Stimulated activated CD8-positive, alpha-beta memory T cell treated with anti-CD3 and anti-CD28 coated beads, Interleukin-4, amount 100 ng/mL, for 1 hour (primary cell): ENCODE measurements at places on chromosomes 1 and 21.

DNA sequence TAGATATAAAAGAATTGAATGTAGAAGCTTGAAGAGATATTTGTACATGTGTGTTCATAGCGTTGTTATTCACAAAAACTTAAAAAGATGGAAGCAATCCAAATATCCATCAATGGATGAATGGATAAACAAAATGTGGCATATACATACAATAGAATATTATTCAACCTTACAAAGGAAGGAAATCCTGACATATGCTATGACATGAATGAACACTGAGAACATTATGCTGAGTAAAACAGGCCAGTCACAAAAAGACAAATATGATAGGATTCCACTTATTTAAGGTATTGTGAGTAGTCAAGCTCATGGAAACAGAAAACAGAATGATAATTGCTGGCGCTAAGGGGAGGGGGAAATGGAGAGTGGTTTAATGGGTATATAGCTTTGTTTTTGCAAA is 47.0 kb upstream of the DYRK1A start:
- DNase-seq, result no peak

GRCh38 chr1:18908911-18909771 is 6.8 kb upstream of the ALDH4A1 start:
- DNase-seq, result no peak

- DNase-seq, result no peak
Observed at GRCh38 chr1:116477429-116477828, 93.4 kb downstream of the CD58 start.

GRCh38 chr1:212678456-212679410 is 20.9 kb downstream of the BATF3 start:
- no peak for DNase-seq

DNA sequence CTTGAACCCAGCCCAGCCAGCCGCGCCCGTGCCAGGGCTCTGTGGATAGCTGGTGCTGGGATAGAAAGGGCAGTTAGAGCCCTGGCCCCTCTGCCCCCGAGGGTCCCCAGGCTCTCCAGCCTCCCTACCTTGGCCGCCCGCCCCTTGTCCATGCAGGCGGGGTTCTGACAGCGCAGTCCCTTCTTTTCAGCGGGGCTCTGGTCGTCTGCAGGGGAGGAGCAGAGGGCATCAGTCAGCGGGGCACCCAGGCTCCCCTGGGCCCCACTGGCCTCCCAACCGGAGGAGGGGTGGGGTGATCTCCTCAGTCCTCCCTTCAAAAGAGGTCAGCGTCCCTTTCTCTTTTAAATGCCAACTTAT is 4.9 kb upstream of the PLEKHG5 start:
- DNase-seq, result no peak

DNA sequence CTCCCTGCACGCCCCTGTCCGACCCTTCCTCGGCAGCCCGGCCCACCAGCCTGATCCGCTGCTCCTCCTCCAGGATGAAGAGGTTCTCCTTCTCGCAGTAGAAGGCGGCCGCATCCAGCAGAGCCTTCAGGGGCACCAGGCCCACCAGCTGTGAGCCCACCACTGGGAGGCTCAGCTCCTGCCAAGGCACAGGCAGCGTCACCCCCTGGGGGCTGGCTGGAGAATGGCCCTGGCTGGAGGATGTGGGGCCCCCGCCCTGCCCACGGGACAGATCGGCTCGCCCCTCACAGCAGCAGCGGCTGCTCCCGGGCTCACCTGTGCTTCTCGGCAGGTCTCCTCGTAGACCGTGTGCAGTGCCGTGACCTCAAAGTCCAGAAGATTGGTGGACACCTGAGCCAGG is 5.3 kb downstream of the FTCD start:
- no peak for DNase-seq

GRCh38 chr1:104987210-104987609 is 1237.5 kb downstream of the AMY1C start:
- no peak for DNase-seq

GRCh38 chr1:42379794-42380585 is 602 bp upstream of the RIMKLA start:
- DNase-seq, result no peak

DNA sequence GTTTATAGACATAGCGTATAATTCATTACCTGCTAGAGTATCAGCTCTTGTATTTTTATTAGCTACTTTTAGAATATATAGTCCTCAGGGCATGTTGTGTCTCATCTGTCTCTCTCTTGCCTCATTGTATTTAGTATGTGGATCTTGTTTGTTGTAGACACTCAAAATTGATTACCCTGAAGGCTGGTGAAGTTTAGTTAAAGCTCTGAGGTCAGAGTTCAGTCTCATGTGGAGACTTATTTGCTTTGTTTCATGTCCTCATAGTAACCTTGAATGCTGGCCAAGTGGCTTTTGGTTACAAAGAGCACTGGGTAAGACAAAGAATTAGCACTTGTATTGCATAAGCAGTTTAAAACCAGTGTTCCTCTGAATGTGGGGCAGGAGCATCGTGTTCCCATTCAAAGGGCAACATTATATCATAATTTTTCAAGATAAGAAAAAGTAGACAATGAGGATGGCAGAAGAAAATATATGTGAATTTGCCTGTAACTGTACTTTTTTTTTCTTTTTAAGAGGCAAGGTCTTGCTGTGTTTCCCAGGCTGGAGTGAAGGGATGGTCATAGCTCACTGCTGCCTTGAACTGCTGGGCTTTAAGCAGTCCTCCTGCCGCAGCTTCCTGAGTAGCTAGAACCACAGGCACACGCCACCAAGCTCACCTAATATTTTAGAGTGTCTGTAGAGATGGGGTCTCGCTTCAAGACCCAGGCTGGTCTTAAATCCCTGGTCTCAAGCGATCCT is 17.4 kb downstream of the CNST start:
- no peak for DNase-seq

DNA sequence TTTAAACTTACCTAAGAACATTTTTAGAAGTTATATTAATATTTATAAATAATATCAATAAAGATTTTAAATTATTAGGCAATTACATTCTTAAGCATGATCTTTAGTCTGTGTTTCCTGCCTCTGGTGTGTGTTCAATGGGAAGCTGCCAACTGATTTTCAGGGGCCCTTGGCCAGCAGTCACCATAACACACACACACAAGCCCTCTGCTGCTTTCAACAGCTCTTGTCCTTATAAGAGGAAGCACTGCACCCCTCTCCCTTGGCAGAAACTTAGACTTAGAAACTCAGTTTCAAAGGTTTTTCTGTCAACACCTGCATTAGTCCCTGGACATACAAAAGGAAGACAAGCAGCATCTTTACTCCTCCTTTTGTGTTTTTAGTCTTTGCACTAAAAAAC is 81.4 kb downstream of the VAV3 start:
- no peak for DNase-seq

DNA sequence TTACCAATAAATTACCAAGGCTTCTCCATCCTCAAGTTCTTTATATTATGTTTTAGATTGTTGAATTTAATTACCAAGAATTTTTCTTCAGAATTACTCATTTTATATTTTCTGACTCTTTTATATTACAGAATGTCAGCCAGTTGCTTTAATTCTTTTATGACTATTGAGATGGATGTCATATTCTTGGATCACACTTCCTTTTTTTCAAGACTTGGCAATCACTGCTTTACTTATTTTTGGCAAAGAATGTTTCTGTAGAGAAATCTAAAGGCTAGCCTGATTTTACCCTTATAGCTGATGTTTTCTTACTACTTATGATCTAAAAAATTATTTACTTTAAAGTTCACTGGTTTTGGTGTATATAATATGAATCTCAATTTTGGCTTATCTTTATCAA is 721.1 kb upstream of the TMPRSS15 start:
- no peak for DNase-seq

DNA sequence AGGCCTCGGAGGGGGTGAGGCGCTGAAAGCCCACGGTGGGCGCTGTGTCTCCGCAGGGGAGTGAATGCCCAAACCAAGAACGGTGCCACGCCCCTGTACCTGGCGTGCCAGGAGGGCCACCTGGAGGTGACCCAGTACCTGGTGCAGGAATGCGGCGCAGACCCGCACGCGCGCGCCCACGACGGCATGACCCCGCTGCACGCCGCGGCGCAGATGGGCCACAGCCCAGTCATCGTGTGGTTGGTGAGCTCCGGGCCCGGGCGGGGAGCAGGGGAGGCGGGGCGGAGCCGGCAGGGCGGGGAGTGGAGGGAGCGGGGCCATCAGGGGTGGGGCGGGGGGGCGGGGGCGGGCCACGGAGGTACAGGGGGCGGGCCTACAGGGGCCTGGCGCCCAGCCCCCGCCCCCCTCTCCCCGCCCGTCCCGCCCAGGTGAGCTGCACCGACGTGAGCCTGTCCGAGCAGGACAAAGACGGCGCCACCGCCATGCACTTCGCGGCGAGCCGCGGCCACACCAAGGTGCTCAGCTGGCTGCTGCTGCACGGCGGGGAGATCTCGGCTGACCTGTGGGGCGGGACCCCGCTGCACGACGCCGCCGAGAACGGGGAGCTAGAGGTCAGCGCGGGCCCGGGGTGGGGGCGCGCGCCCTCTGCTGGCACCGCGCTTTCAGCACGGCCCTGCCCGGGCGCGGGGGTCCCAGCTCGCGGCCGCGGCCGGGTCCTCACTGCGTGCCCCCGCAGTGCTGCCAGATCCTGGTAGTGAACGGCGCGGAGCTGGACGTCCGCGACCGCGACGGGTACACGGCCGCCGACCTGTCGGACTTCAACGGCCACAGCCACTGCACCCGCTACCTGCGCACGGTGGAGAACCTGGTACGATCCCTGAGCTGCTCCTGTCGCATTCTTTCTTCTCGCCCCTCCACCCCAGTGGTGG is 15.9 kb downstream of the ESPN start:
- DNase-seq, result peak; percentile 52

GRCh38 chr1:7106442-7107108 is 321.3 kb downstream of the CAMTA1 start:
- no peak for DNase-seq

GRCh38 chr1:215526147-215526845 is 40.8 kb upstream of the KCTD3 start:
- no peak for DNase-seq

DNA sequence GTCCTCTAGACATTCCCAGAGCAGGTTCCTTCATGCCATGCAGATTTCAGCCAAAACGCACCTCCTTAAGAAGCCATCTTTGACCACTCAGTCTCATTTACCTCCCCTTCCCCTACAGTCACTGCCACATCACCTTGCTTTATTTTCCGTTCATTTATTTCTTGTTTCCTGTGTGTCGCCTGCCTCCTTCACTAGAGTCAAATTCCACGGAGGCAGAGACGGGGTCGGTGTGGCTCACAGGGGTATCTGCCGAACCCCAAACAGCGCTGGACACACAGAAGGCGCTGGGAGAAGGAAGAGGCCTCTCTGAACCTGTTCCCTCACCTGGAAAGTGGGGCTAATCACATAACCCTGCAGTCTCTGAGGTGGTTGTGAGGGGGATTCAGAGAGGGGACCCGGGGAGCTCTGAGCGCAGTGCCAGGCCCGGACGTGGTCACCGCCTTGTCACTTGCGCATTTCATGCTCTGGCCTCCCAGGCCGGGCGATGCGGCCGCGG is 23.6 kb upstream of the DMBX1 start:
- DNase-seq, result no peak

- no peak for DNase-seq
Observed at GRCh38 chr1:71364236-71364635, 283.4 kb upstream of the ZRANB2 start.

DNA sequence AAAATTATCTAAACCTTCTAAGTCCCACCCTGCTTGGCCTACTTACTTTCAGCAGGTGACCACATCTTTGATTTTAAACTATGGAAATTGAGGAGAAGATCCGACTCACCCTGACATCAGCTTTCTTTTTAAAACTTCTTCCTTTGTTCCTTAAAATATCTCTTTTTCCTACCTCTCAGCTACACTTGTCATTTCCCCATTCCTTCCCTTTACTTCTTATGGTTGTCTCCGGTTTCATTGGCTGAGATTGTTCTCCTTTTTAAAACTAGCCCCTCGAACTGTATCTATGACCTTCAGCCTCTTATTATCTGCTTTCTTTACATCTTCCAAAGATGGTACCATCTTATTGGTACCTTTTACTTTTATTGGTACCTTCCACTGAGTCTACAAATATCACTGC is 87.8 kb upstream of the NRIP1 start:
- DNase-seq, result no peak

DNA sequence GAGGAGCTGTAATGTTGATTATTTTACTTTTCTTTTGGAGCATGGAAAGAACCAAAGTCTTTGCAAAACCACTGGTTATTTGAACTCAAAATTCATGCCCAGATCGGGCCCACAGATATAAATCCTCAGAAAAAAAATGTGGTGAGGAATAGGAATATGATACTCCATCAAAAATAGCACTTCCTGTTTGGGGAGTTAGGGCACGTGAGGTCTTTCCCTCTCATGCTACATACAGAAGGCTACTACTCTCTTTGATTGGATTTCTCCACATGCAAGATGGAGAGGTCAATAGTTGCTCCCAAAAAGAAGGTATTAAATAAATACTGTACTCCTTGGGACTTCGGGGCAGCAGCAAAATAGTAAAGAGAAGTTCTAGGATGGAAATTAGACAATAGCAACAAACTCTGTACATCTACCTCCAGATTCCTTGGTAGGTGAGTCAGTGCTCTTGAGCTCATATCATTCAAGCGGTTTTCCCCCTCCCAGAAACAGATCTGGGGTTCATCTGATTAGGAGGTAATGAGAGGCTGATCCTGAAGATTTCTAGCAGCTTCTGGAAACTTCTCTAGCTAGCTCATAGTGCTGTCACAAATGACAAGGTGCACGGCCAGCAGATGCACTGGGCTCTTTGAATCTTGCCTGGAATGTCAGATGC is 47.1 kb downstream of the SLC9C2 start:
- no peak for DNase-seq

- no peak for DNase-seq
Observed at GRCh38 chr1:31084782-31085569, 19.5 kb upstream of the PUM1 start.

DNA sequence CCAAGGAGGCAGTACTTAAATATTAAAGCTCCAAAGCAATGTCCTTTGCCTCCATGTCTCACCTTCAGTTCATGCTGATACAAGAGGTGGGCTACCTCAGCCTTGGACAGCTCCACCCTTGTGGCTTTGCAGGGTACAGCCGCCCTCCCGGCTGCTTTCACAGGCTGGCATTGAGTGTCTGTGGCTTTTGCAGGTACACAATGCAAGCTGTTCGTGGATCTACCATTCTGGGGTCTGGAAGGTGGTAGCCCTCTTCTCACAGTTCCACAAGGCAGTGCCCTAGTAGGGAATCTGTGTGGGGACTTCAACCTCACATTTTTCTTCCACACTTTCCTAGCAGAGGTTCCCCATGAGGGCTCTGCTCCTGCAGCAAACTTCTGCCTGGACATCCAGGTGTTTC is 324.8 kb downstream of the COL11A1 start:
- no peak for DNase-seq

- DNase-seq, result no peak
Observed at GRCh38 chr1:37867784-37868183, 8.4 kb upstream of the MTF1 start.
